ENCODE measurements at places on chromosomes 7 and 10. TPM values are rescaled to one million over a fixed set of nuclear protein-coding genes. Genes with fewer than 3 reads are reported as not detected.

- DNase-seq = no peak
Measured at GRCh38 chr7:66609176-66609575, 19.5 kb upstream of the KCTD7 start.

GRCh38 chr10:123518765-123519164, 147.4 kb upstream of the GPR26 start:
- no peak for DNase-seq

The ZP3 gene
- polyA plus RNA-seq = 0.33 TPM

The CALU gene
- polyA plus RNA-seq = 273 TPM

DNA sequence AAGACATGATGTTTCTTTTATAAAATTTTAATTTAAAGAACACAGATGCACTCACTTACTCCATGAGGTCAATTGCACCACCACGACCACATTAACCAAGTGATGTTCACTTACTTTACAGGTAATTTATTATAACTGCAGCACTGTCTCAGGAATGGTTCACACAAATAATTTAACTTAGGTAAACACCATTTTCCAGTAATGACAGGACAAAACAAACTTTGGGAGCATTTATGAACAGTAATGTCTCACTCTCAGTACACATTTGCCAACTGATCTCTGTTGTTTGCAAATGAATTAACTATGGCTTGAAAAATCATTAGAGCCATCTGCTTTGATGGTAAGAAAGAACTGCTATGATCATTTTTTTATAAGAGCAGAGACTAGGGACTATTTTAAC, 150.4 kb downstream of the ETV1 start:
- DNase-seq = no peak

DNA sequence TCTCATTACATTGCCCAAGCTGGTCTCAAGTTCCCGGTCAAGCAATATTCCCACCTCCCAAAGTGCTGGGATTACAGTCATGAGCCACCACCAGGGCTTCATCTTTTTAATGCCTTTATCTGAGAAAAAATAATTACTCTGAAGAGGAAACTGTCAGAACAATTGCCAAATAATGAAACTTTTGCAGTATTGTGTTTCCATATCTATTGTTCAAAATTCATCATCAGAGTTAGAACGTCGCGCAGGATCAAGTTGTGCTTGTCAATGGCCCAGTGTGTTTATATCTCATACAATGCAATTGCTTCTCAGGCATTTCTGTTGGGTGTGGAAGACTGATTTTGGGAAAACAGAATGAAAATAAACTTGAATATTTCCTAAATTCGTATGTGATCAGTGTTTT, 143.1 kb downstream of the ARID5B start:
- no peak for DNase-seq

DNA sequence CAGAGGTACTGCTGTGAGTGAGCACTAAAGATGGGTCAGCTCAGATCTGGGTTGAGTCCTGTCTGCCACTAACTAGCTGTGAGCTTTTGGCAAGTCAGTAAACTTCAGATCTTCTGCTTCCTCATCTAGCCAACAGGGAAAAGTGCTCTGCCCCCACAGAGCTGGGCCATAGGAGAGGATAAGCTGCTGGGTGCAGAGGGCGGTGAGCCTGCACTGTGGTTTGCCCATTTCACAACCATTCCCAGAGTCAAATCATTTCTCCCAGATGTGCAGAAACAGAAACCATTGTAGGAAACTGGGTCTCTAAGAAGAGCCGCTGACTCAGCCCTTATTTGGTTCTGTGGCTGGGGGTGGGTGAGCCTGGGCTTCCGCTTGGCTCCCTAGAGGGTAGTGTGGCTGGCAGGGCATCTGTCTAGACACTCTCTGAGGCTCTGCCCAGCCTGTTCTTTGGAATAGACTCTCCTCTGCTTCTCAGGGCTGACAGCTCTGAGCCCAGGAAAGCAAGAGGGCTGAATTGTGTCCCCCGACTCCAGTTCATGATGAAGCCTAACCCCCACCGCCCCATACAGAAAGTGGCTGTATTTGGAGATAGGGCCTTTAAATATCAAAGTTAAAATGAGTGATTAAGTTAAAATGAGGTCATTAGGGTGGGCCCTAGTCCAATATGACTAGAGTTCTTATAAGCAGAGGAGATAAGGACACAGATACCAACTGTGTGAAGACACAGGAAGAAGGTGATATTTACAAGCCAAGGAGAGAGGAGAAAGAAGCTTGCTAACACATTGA, 29.5 kb upstream of the ARHGAP22 start:
- DNase-seq = no peak

DNA sequence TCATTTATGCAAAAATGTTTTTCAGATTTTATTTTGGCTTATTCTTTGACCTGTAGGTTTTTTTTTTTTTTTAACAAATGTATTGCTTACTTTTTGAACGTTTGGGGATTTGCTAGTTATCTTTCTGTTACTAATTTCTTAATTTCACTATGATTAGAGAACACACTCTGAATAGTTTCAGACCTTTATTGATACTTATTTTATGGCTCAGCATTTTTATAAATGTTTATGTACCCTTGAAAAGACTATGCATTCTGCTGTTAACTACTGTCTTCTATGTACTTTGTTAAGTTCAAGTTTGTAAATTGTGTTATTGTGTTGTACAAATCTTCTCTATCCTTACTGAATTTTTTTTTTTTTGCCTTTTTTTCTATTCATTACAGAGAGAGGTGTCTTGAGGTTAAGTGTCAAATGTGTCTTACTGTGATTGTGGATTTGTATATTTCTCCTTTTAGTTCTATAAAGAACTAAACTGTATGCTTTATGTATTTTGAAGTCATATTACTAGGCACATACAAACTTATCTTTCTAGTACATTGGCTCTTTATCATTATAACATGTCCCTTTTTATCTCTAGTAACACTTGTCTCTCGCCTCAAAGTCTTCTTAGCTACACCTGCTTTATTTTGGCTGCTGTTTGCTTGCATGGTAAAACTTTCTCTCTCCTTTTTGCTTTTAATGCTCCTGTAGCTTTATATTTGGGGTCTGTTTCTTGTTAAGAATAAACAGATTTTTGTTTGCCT, 8.1 kb downstream of the MKLN1 start:
- DNase-seq = no peak

DNA sequence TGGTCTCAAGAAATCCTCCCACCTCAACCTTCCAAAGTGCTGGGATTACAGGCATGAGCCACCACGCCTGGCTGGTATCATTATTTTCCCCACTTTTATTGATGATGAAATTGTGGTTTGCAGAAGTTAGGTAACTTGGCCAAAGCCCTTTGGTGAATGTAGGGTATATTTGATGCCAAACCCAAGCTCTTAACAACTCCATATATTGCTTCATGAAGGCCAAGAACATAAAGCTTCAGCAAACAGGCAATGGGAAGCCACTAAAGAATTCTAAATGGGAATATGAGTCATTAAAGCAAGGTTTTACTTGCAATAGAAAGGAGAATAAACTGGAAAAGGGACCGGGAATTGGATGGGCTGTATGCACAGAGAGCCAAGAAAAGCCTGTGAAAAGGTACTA, 142.7 kb downstream of the KMT2E start:
- no peak for DNase-seq

- DNase-seq = no peak
Measured at GRCh38 chr7:85025312-85025756, 161.5 kb downstream of the SEMA3D start.

DNA sequence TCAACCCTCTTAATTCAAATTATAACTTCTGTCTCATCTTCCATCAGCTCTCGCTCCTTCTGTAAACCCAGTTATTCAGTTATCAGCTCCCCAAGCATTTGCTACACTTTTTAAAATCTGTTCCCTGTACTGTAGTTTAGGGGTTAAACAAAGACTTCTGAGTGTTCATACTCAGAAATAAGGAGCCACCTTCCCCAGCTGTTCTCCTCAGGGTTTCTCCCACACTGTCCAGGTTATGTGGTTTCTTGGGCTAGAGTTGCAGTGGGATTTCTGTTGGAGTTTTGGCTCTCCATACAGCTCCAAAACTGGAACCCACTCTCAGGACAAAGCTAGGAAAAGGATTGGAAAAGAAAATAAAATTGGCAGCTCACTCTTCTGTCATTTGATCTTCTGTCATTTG, 20.8 kb downstream of the NHLRC2 start:
- no peak for DNase-seq

DNA sequence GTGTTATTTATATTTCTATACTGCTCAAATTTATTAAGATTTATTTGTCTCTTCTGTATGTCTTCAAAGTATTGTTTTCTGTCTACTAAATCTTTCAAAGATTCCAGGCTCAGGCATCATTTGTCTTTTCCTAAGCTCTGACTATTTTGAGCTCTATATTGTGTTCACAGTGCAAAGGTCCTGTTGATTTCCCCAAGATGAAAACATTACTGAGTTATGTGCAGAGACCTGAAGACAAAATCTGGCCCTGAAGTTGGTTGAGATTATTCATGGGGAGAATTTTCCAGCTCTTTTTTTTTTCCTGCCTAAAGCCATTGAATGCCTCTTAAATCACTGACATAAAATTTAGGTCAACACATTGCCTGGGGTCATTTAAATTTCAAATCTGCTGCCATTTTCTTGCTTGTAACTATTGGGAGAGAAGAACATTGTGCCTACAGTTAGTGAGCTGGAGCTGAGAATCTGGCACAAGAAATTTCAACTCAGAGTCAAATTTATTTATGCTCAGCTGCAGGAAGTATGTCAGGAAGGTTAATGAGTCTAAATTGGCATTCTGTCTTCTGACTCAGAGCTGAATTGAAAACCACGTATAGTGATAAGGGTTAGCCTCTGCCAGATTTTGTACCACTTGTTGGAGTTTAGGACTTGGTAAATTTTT, 31.6 kb downstream of the CSTF2T start:
- DNase-seq = no peak

The ADO gene
- 15.4 TPM for polyA plus RNA-seq

DNA sequence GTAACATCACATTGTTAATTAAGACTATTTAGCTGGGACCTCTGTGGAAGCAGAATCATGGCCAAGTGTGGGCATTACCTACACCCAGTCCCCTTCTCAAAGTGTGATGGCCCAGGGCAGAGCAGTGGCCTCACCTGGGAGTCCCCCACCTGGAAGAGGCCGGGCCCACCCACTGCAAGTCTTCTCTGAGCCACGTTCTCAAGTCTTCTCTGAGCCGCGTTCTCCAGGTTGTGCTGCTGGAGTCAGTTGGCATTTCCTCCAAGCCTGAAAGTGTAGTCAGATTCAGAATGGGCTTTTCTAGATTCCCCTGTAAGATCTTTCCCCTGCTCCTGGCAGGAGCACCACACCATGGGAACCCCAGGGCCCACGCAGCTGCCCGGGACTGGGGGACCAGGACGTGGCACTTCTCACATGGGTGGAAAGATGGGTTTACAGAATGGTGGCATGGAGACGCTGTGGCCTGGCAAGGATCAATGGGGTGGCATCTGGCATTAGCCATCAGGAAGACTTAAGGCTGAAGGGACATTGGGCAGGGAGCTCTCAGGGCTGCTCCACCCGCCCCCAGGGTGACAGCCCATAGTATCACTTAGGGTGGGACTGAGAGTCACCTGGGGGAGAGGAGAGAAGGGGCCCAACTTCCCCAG, 68.0 kb downstream of the MKI67 start:
- no peak for DNase-seq

DNA sequence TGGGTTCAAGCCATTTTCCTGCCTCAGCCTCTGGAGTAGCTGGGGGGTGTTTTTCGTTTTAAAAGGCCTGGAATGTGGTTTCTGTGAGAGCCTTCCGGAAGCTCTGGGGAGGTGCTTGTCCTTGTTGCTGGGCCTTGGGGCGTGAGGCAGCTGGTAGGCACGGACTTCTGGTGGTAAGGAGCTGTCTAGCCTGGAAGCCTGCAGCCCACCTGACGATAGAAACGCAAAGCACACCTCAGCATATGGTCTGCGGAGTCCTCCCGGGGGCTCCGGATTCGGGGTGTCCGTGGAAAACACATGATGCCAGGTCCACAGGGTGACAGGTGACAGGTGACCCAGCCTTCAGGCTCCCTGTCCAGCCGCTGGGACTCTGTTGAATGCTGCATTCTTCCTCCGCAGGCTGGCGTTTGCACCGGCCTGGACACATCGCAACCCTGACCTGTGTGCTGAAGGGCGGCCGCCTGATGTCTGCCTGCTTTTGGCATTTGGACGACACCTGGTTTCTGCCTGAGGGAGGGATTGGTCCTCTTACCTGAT, 37.3 kb downstream of the INPP5A start:
- no peak for DNase-seq

DNA sequence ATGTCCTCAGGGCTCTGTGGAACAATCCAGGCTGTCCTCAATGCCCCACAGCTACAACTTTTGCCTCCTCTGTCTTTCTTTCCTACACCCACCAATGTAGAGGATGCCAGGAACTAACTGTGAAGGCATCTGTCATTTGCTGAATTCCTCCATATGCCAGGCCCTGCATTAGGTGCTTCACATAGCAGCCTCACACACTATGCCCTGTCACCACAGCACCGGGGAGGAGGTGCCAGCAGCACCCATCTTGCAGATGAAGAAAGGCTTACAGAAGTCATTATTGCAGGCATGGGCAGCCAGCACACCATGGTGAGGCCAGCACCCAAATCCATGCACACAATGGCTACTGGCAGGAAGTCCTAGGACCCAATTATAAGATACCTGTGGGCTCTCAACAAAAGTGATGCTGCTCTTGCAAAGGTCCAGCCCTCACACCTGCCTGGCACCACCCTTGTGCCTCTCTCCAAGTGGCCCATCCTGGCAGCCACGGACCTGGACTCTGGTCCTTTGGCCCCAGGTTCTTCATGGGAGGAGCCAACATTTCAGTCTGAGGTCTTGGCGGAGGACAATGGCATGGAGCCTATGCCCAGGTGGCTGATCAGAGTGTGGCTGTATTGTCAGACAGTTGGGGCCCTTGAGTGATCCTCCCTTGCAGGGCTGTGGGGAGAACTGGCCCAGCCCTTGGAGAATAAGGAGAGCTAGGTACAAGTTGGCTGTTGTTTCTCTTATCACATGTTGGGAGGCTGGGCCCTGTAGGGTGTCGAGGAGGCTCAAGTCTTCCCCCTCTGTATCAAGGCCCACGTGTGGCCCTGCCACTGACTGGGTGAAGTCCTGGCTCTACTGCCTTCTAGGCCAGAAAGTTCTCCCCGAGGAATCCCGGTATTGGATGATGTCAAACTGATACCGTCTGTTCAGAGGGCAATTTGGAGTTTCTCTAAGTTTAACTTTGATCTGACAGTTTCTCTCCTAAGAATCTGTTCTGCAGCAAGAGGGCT, 14.4 kb upstream of the MYL7 start:
- no peak for DNase-seq

DNA sequence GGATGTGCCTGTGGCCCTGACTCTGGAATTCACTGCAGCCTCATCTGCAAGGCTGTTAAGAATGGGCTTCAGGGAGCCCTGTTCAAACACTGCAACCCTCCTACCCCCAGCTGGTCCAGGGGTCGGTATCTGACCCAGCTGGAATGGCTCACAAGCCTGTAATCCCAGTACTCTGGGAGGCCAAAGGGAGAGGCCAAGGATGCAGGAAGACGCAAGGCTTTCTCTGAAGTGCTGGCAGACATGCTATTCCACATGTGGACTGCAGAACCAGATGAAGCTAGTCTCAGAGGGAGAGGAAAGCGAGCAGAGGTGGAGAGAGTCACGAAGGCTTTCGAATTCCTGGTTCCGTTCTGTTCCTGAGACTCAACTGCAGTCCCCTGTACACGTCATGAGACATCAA, 45.0 kb downstream of the ESYT2 start:
- peak; percentile 45 for DNase-seq

The HPSE2 gene
- not detected for polyA plus RNA-seq

The GSTO2 gene
- 0.69 TPM for polyA plus RNA-seq

Data from muscle of arm (tissue), 14 donors.